ENCODE measurements at places on chromosomes 1 and 21.

GRCh38 chr1:172132836-172133235 lies 287.6 kb upstream of the C1orf105 start:
- no peak for DNase-seq

- DNase-seq, result no peak
These were observed 143.0 kb downstream of the ELAVL4 start for GRCh38 chr1:50251702-50252101.

DNA sequence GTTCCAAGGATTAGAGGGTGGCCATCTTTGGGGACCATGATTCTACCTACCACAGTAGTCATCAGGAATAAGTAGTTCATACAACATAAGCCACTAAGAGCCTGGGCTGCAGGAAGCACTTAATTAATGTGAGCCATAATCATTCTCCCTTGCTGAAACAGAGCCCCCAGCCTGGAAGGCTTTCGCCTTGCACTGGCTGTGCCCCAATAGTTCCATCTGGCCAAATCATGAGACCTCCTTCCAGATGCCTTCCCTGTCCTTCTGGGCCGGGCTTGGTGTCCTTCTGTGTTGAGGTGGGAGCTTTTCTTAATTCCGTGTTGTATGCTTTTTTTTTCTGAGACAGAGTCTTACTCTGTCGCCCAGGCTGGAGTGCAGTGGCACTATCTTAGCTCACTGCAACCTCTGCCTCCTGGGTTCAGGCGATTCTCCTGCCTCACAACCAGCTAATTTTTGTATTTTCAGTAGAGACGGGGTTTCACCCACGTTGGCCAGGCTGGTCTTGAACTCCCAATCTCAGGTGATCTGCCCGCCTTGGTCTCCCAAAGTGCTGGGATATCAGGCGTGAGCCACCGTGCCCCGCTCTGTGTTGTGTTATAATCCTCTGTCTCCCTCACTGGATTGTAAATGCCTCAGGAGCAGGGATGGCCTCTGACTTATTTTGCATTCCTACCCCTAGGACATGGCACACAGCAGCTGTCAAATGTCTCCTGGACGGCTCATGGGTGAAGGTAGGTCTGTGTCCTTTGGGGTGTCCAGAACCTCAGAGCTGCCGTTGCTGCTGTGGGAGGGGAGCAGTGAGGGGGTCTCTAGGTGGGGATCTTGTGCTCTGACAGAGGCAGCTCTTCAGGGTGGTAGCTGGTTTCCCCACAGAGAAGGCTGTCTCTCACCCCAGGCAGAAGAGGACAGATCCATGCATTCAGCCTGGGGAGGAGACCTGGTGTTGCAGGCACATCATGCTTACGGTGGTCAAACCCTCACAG lies 10.1 kb downstream of the GNG4 start:
- peak; percentile 46 for DNase-seq

GRCh38 chr1:1069711-1070676 lies 4.1 kb downstream of the RNF223 start:
- no peak for DNase-seq

GRCh38 chr1:206439205-206439604 lies 31.1 kb upstream of the IKBKE start:
- no peak for DNase-seq

DNA sequence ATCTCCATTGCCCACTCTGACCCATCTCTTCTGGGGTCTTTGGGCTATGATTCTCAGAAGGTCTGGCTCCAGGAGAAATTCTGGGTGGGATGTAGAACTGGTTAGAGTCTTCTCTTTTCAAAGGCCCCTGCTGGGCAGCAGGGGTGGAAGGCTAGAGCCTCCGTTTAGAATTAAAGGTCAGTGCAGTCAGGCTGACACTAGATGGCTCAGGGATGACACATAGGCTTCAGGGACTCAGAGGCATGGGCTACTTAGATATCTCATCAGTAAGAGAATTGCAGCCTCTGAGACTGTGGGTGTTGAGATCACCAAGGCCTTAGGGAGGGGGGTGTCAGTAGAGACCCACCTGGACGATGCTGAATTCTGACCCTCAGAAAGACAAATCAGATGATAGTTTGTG lies 12.6 kb upstream of the PPM1J start:
- peak; percentile 51 for DNase-seq

GRCh38 chr1:111320066-111320879 lies 29.6 kb downstream of the CHIA start:
- DNase-seq, result no peak

DNA sequence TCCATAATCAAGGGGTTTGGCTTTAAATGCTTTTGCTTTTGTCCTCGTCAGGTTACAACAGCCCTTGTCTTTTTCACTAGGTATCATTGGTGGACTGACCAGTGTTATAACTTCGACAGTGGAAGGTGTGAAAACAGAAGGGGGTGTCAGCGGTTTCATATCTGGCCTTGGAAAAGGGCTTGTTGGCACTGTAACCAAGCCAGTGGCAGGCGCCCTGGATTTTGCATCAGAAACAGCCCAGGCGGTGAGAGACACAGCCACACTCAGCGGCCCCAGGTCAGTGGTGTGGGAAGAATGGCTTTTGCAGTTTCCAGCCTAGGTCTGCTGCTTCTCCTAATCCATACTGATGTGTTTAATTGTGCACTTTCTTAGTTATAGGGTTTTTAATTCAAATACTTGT lies 157.9 kb downstream of the DHRS3 start:
- DNase-seq, result no peak

GRCh38 chr1:30418061-30418938 lies 305.1 kb downstream of the MATN1 start:
- DNase-seq, result no peak
